SJSA1 (cell line): ENCODE measurements at places on chromosomes 12 and 14. TPM values are rescaled to one million over a fixed set of nuclear protein-coding genes. Genes with fewer than 3 reads are reported as not detected.

DNA sequence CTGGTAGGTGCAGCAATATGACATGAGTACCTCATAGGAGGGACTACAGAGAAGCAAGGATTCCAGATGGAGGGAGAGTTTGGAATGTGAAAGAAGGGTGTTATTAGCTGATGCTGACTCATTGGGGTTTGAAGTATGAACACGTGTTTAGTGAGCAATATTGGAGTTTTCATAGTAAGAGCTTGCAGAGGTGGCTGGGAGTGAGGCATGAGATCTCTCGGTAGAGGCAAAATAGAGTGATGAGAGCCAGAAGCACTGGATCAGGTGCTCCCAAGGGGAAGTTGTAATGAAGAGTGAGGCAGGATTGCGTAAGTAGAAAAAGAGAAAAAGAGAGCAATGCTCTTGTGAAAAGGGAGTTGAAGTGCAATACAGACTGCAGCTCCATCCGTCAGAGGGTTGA lies 42.1 kb downstream of the MGST1 start:
- no peak for DNase-seq

DNA sequence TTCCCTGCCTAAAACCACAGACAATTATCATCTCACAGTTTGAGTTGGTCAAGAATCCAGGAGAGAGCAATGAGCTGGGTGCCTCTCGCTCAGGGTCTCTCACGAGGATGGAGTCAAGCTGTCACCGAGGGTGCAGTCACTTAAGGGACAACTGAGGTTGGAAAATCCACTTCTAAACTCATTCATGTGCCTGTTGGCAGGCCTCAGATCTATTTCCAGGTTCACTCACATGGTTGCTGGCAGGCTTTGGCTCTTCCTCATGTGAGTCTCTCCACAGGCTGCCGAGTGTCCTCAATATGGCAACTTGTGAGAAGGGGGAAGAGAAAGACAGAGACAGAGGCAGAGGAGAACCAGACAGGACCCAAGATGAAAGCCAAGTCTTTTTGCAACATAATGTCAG lies 10.5 kb upstream of the OR10P1 start:
- DNase-seq, result no peak

GRCh38 chr12:20415028-20415427 lies 46.7 kb downstream of the PDE3A start:
- DNase-seq, result no peak

DNA sequence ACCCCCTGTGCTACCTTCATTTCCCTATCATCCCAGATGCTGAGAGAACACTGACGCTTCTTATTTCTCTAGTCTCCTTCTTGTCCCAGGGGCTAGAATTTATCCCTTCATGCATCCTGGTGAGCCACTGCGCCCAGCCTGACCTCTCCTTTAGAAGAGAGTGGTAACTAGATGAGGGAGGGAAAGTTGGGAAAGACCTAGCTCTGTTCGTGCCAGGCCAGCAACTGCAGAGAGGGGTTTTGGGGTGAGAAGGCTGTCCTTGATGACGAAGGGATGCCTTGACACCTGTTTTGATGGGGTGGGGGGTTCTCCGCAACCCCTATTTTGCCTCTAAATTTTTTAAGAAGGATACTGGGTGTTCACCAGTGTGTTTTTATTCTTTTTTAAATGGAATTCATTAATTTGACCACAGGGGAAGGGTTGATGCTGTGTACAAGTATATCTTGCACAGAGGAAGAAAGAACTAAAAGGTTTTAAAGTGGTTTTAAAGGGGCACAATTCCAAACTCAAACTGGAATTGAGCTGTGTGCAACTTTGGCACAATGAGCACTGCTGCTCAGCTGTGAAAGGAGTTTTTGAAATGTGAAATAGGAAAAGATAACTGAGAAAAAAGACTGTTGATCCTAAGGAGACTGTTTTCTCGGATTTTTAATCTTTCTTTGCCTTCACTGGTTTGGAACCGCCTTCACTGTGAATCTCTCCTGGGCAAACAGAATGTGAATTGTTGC lies 7.0 kb upstream of the MMP19 start:
- no peak for DNase-seq

DNA sequence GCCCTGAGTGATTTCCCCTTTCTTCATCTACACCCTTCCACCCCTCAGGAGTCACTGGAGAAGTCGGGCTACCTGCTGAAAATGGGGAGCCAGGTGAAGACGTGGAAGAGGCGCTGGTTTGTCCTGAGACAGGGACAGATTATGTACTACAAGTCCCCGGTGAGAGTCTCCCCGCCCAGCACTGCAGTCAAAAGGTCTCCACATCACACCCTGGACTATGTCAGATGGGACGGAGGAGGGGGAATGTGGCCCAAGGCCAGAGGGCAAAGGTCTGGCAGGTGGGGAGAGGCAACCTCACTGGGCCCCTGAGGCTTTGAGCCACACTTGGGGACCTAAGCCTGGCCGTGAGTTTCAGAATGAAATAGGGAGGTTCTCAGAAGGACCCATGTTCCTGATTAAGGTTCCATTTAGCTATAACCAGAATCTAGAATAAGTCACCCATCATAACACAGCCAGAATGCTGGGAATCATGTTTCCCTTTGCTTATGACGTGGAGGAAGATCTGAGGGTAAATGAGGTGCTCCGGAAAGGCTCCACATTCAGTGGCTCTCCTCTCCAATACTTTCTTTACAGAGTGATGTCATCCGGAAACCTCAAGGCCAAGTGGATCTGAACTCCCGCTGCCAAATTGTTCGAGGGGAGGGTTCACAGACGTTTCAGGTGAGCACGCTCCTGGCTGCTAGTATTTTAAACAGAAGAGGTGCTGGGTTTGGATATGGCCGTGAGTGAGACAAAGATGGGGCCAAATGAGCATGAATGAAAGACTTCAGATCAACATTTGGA lies 26.6 kb downstream of the PIGH start:
- DNase-seq, result no peak

Gene PLEKHH1
- 0.97 TPM in 1 of 2 replicates, not detected in the other for total RNA-seq

DNA sequence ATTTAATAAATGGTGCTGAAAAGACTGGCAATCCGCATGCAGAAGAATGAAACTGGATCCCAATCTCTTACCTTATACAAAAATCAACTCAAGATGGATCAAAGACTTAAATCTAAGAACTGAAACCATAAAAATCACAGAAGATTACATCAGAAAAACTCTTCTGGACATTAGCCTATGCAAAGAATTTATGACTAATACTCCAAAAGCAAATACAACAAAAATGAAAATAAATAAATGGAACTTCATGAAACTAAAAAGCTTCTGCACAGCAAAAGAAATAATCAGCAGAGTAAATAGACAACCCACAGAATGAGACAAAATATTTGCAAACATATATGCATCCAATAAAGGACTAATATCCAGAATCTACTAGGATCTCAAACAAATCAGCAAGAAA lies 14.3 kb upstream of the CLEC1A start:
- DNase-seq, result no peak

Gene BEST3
- not detected in 2 replicates for total RNA-seq

DNA sequence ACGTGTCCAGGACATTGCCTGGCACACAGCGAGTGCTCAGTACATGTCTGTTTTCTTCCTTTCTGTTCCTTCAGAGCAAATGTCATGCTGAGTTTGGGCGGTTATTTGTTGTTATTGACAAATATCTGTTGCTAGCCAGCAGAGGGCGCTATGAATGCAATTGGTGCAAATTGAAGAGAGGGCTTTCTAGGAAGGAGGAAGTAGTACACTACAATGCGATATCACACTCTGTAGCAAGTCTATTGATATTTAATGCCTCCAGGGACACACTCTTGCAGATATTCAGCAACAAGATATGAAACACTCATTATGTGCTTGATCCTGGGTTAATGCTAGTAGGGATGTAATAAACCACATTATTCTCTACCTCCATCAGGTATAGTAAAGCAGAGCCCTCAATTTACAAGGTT lies 267.3 kb upstream of the SRRM4 start:
- DNase-seq, result no peak

Gene HOXC4
- 1.4 and 2.2 TPM in 2 replicates for total RNA-seq

DNA sequence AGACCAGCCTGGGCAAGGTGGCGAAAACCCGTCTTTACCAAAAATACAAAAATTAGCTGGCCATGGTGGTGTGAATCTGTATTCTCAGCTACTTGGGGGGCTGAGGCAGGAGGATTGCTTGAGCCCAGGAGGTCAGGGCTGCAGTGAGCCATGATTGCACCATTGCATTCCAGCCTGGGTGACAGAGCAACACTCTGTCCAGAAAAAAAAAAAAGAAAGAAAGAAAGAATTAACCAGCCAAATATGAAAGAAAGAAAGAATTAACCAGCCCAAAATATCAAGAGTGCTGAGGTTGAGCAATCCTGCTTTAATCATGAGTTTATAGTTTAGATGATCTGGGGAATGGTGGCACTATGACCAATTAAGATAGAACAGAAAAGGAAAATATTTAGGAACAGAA lies 3.5 kb upstream of the ACTN1 start:
- DNase-seq, result no peak

Gene PLEKHD1
- 0.03 TPM in 1 of 2 replicates, not detected in the other for total RNA-seq

Gene SLCO1C1
- 0.09 TPM in 1 of 2 replicates, not detected in the other for total RNA-seq

DNA sequence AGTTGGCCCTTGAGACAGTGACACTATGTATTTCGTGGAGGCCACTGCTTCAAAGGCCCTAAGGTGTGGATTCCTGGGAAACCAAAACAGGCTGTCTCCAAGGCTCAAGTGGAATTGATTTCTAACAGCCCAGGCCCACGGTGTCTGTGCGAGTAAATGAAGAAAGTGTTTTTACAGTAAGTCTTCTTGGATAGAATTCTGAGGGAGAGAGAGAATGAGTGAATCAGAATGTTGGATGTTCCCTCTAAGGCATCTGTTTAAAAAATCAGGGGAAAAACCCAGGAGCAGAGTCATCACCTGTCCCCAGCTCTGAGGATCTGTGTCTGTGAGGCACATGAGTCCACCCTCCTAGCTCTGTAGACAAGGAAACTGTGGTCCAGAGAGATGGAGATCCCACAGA lies 22.3 kb upstream of the BDKRB1 start:
- no peak for DNase-seq
